Pancreas (tissue), 10 donors: ENCODE measurements at places on chromosomes 7 and 10. TPM values are rescaled to one million over a fixed set of nuclear protein-coding genes. Genes with fewer than 3 reads are reported as not detected.

- DNase-seq = no peak
These were observed 611.5 kb upstream of the IGFBP3 start for GRCh38 chr7:46532571-46532970.

GRCh38 chr10:131210181-131210580 is 101.3 kb downstream of the TCERG1L start:
- no peak for DNase-seq

DNA sequence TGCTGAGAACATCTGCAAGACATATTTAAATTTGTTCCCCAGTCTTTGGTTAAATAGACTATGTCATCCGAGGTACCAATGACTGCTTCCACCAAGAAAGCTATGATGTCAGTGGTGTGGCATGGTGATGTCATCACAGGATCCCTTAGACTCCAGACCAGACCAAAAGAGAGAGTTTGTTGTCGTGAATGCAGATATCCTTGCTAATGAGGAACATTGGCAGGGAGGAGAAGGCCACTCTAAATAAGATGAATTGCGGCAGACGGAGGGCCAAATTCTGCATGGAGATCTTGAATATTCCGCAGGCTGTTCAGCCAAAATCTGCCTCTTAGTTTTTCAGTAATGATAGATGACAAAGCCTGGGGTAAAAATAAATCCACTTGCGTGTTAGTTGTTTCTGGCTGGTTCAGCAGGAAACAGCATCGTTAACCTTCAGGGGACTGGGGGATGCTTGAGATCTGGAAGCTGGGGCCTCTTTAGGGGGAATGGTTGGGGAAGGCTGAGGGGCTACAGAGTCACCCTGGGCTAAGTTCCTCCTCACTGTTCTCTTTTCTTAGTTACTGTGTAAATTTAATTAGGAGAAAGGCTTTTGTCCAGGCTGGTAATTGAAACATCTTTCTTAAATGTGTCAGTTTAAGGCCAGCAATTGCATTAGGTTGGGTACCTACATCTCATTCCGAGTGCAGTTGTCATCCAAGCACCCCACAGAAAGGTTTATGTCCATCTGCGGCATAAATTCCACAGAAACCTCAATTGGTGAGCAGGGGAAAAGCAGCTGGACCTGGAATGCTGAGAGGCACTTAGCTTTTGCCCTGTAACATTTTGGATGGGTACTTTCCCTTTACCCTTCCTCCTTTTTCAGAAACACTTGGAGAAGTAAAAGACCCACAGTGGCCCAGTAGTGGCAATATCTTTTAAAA is 11.6 kb upstream of the CAMK1D start:
- no peak for DNase-seq

The TMEM236 gene
- 0.28 TPM for total RNA-seq

The OPALIN gene
- not detected for total RNA-seq

The HMX2 gene
- not detected for total RNA-seq

The CCSER2 gene
- 25.6 TPM for total RNA-seq
